SW 1271 (cell line): ENCODE measurements at places on chromosomes 5 and 9.

DNA sequence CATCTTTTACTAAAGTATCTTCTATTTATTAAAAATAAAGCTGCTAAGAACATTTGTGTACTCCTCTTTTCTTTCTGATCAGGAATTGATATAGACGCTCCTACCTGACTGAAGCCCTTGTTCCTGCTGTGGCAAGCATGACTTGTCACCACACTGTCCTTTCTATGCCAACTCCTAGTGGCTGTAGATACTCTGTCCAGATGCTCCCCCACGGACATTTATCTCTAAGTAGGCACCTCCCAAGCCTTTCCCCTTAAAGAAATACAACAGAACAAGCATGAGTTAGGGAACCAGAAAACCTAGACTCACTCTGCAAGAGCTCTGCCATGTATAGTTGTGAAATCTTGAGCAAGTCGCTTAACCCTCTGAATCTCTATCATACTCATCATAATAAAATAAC, 53.2 kb downstream of the FAM114A2 start:
- no peak for DNase-seq

GRCh38 chr5:67447732-67448131, 251.1 kb upstream of the CD180 start:
- no peak for DNase-seq

GRCh38 chr5:76303921-76304320, 99.2 kb upstream of the IQGAP2 start:
- DNase-seq, result no peak

GRCh38 chr9:135260221-135261180, 173.0 kb downstream of the OLFM1 start:
- DNase-seq, result no peak

GRCh38 chr5:5710471-5710870, 288.0 kb downstream of the ICE1 start:
- DNase-seq, result no peak

- no peak for DNase-seq
Observed at GRCh38 chr9:28598408-28598807, 1025.1 kb upstream of the C9orf72 start.

DNA sequence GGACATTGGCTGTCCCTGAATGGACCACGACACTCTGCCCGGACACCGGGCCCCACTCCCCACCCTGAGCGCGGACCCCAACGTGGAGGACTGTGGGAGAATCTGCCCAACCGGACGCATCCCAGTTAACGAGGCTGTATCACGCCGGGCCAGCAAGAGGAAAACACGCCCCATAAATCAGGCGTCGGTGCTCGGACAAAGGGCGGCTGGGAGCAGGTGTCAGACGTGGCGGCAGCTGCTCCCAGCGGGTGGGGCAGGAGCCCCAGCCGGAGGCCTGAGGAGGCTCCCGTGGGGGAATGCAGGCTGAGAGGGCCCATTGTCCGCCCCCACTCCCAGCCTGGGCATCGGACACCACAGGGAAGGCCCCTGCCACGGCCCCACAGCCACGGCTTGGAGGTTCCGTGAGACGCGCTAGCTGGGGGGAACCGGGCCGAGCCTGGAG, 19.2 kb downstream of the NOTCH1 start:
- DNase-seq, result no peak

GRCh38 chr9:108377382-108377781, 478.4 kb downstream of the ACTL7B start:
- DNase-seq, result no peak

DNA sequence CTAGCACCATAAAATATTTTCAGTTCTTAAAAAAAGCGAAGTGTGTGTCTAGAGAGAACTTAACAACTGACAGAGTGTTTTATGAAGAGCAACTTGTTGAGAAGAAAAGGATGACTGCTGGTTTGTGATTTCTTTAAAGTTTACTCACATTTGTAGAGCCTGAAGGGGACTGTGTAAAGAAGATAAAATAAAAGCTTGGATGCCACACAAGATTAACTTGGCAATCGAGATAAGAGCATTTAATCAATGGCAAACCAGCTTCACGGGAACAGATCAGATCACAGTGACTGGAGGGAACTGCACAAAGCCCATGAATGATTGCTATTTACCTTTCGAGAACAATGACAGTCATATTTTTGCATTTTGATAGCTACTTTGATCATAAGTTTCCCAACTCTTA, 2013.1 kb upstream of the CDH9 start:
- no peak for DNase-seq

DNA sequence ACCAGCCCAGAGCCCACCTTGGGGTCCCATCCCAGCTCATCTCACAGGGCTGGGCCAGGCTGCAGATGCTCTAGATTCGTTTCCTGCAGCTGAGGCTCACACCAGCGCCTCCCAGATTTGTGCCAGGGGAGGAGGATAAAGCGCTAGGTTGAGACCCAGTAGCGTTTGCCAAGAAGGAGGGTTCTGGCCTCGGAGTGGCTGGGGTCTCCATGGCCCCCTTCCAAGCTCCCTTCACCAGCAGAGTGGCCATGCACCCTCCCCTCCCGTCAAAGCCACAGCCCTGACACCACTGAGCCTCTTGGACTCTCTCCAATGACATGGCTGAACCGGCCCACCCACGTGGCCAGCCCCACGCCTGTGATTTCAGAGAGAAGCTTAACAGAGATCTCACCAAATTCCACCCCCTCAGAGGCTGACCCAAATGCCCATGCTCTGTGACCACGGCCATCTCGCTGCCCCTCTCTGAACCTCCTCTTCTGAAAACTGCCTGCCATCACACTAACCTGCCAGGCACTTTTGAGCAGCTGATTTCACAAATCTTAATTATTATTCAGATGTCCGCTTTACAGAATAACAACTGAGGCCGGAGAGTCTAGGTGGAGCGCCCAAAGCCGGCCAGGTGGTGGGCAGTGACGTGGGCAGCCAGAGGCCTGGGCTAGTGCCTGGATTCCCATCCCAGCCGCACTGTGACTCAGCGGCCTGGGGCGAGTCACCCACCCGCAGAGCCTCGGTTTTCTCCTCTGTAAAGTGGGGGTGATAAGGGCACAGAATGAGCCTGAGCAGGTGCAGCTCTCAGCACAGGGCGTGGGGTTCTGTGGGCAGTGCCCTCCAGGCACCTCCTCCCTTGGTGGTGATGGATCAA, 155.7 kb downstream of the C9orf50 start:
- no peak for DNase-seq

- no peak for DNase-seq
Observed at GRCh38 chr9:131980267-131981016, 99.2 kb downstream of the MED27 start.

GRCh38 chr5:7794823-7795222, 56.1 kb downstream of the CFAP90 start:
- DNase-seq, result no peak

GRCh38 chr5:132773601-132774355, 3.3 kb downstream of the SEPTIN8 start:
- no peak for DNase-seq

GRCh38 chr9:22455181-22455580, 8.6 kb downstream of the DMRTA1 start:
- no peak for DNase-seq

GRCh38 chr5:165397516-165397915, 1892.1 kb downstream of the MAT2B start:
- DNase-seq, result no peak

GRCh38 chr9:81083854-81084512, 605.4 kb downstream of the TLE1 start:
- no peak for DNase-seq

DNA sequence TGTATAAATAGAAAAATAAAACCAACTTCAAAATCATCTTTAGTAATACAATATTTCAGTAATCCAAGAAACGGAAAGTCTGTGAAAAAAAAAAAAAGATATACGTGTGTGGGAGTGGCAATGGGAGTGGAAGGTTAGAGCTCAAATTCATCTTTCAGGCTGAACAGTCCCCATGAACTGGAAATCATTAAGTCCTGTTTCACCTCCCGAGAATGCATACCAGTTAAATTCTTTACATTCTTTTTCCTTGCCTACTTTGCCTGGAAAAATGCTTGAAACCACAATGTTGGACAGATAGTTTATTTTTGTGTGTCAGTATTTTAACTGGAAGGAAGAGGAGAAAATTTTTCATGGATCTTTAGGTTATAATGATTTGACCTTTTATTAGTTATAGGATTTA, 166.8 kb downstream of the MUSK start:
- DNase-seq, result peak; percentile 79

- no peak for DNase-seq
Observed at GRCh38 chr5:112930082-112930344, 8.0 kb upstream of the REEP5 start.

DNA sequence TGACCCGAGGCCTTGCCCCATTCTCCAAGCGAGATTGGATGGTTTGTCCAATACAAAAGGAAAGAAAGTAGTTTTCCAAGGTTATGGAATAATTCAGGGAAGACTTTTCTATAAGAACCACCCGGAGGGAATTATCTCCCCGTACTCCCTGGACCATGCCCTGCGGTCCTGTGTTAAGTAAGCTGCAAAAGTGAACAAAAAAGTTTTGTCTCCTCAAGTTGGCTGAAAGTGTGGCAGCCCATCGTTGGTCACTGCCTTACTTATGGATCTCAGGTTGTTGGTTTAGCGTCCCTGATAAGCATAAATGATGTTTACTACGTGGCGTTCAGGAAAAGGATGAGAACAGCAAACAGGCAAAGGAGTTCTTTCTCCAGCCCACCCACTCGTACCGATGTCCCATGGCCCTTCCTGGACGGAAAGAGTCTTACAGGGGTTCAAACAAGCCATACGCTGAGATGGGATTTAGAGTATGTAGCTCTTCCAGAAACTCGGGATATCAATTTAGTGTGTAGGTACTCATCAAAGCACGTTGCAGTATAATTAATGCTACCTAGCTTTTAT, 413 bp upstream of the AUH start:
- no peak for DNase-seq

DNA sequence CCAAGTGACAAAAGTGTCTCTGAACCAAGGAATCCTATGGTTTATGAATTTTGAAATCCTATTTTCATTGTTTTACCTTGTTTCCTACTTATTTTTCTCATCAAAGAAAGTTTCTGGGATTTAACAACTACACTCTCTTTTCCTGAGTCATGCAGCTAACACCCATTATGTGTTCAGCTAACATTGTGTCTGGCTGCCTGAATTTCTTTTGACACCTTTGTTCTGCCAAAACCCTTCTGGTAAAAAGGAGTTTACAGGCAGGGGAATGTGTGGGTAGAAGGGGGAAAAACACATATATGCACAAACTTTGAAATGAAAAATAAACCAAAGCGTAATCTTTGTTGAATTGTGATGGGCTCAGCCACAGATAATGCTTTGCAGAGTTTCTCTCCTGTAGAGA, 146.2 kb downstream of the COX7C start:
- no peak for DNase-seq

GRCh38 chr5:166517976-166518375, 1773.5 kb upstream of the WWC1 start:
- DNase-seq, result no peak

DNA sequence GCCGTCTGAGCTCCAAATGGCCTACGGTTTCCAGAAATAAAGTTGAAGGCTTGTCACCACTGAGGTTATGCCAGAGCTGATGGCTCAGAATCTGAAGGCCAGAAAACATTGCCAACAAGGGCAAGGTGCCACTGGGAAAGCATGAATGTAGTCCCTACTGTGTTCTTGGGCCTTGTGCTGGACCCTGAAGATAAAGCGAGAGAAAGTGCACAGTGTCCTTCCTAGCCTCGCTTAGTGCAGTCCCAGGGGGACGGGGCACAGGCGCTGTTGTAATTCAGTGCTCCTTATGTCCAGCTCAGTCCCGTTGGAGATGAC, 84.5 kb downstream of the NDFIP1 start:
- DNase-seq, result no peak

DNA sequence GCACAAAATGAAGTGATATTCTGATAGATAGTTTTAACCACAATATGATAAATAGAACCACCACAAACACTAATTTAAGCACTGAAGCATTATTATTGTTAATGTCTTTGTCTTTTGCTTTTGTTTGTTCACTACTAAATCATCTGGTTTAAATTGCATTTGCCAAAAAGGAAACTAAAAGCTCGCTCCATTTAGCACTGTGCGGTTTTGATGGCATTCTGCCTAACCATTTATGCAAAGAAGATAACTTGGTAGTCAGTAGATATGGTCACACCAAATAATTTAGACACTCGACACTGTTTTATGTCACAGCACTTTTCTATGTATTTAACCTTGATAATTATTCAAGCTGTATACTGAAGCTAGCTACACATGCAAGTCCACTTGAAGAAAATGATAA, 849.8 kb upstream of the CDH6 start:
- DNase-seq, result no peak

GRCh38 chr9:96605328-96605727, 14.3 kb downstream of the CDC14B start:
- DNase-seq, result no peak

- DNase-seq, result no peak
Observed at GRCh38 chr9:133584559-133585476, 24.4 kb downstream of the FAM163B start.

DNA sequence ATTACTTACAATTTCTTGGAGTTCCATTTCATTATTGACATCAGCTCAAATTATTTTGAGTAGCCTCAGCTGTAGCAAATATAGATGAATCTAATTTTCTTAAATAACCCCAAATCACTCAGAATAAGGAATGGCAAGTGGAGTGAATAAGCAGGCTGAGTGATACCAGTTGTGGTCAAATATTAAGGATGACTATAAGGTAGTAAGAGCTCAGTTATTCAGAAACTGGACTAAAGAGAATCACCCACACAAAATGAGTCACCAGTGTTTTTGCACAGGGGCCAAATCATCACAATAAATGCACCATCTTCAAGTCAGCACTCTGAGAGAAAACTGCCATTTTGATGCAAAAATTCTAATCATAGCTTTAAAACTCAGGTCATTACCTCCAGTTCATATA, 128.9 kb upstream of the TARS1 start:
- DNase-seq, result peak; percentile 11

GRCh38 chr9:133367221-133367620, 8.6 kb downstream of the SURF4 start:
- no peak for DNase-seq

GRCh38 chr5:132430746-132431145, 59.8 kb downstream of the IRF1 start:
- no peak for DNase-seq

DNA sequence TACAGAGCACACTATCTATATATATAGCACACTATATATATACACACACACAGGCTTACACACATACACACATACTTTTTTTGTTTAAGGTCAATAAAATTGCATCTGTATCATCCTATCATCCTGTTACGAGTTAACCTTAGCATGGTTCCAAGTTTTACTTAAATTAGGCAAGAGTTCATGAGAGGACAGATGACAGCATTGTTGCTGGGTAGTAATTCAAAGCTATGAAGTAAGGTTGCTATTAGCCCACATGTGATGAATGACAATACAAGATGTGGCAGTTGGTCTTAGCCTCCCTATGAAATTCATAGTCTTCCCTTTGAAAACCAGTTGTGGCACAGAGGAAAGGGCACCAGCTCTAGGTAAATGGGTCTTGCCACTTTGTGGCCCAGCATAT, 438.1 kb downstream of the ACTL7B start:
- no peak for DNase-seq
